ENCODE measurements at places on chromosomes 12 and 14.
A peak's percentile ranks its signal among the peaks of the same experiment; 100 is the strongest.

DNA sequence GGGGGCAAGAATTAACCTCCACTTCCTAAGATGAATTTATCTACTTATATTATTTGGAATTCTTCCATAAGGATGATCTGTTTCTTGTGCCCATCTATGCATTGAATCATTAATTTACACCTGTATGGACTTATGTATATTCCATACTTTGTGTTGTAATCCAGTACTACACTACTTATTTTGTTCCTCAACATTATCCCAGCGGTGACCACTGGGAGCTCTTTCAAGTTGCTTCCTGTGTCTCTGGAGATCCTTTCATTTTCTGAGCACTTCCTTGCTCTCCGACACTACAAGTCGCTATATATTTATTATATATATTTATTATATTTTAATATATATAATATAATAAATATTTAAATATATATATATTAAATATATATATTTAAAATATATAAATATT, 54.9 kb upstream of the SCN8A start:
- no peak for DNase-seq

GRCh38 chr14:53004976-53005375, 54.1 kb upstream of the FERMT2 start:
- no peak for DNase-seq

GRCh38 chr12:47362126-47362705, 282.5 kb upstream of the AMIGO2 start:
- DNase-seq = no peak

DNA sequence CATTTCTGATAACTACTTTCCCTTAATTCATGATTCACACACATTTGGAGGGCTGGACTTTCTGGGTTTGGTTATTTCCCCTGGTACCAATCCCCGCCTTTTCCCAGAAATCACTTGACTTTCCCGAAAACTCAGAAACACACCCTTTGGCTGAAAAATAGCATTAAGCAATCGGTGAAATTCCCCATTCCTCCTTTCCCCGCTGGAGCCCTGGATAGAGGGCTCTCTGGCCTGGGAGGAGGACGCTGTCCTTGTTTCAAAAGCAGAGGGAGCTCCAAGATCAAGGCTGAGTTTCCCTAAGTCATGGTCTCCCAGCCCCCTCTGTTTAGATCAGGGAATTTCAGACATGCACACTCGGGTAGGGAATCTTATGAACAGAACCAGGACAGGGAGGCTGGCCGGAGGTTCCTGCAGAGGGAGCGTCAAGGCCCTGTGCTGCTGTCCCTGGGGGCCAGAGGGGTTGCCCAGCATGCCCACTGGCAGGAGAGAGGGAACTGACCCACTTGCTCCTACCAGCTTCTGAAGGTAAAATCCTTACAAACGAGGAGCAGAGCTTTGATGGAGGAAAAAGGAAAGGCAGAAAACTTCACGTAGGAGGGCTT, at the start of gene C1S:
C1S (plus strand) TSS at position 366 of the 602 bp plus-strand sequence. CDS start 1,195 bp downstream, outside the sequence.
- DNase-seq = peak; percentile 62

GRCh38 chr14:91330856-91331255, 86.4 kb upstream of the GPR68 start:
- DNase-seq = no peak

GRCh38 chr14:104691546-104692260, 2.3 kb downstream of the INF2 start:
- DNase-seq = no peak

DNA sequence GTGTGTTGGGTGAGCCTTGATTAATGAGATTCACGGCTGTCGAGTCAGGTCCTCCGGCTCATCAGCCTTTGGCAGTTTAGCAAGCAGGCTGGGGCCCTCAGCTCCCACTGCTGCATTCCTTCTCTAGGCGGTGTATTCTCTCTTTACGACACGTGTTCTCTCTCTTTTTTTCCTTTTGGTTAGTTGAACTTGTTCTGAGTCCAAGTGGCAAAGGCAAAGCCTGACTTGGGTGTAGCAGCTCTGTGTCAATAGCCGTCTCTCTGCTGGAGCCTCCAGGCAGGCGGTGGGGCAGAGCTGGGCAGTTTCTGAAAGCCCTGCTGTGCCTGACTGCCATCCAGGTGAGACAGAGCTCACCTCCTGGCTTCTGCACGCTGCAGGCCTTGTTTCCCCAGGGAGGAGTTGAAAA, 46.6 kb downstream of the SUSD6 start:
- no peak for DNase-seq

GRCh38 chr12:24850496-24850895, 98.4 kb downstream of the BCAT1 start:
- no peak for DNase-seq

- no peak for DNase-seq
Measured at GRCh38 chr12:98211909-98212695, 303.3 kb upstream of the TMPO start.
